ENCODE measurements at places on chromosomes 12 and 14. TPM values are rescaled to one million over a fixed set of nuclear protein-coding genes. Genes with fewer than 3 reads are reported as not detected.

DDX24 gene
- 103 TPM for total RNA-seq

GRCh38 chr12:26599096-26599695, 233.8 kb downstream of the ITPR2 start:
- no peak for DNase-seq

STAB2 gene
- not detected for total RNA-seq

DNA sequence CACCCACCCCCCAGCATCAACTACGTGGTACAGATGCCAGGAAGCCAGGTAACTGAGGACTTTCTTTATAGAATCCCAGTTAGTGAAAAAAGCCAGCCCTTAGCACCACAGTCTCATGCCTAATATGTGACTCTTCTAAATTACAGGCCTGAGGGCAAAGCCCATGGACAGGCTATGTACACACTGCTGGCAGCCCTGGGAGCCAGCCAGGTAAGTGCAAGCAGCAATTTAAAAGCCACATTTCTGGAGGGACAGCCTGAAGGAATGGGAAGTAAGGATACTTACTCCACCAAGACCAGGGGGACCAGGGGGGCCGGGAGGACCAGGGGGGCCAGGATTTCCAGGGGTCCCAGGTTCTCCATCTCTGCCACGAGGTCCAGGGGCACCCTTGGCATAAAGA, 7.0 kb downstream of the COL2A1 start:
- DNase-seq = no peak

DNA sequence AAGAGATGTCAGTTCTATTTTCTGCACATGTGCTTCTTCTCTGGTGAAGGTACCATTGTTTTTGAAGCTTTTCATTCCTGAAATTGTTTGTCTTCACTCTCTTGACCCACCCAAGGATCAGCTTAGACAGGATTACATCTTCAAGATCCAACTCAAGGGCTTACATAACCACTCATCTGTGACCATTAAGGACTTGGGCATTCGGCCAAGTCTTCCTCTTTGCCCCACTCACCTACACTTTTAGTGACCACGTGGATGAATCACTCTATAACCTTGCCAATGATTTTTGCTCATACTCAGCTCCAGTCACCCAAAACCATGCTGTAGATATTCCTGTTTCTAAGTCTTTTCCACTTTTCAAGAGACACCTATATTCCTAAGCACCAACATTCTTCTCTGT, 36.5 kb upstream of the SSTR1 start:
- peak; percentile 25 for DNase-seq
